ENCODE measurements at places on chromosomes 5 and 9. TPM values are rescaled to one million over a fixed set of nuclear protein-coding genes. Genes with fewer than 3 reads are reported as not detected.
A peak's percentile ranks its signal among the peaks of the same experiment; 100 is the strongest.

GRCh38 chr9:133717113-133718031, 20.8 kb downstream of the SARDH start:
- DNase-seq = no peak

- DNase-seq = no peak
Observed at GRCh38 chr5:32058101-32058500, 116.0 kb downstream of the GOLPH3 start.

- DNase-seq = no peak
Observed at GRCh38 chr5:180140571-180140970, 68.4 kb downstream of the RASGEF1C start.

- no peak for DNase-seq
Observed at GRCh38 chr5:36710039-36710438, 103.6 kb downstream of the SLC1A3 start.

- DNase-seq = no peak
Observed at GRCh38 chr5:140110646-140110957, 3.3 kb upstream of the PURA start.

DNA sequence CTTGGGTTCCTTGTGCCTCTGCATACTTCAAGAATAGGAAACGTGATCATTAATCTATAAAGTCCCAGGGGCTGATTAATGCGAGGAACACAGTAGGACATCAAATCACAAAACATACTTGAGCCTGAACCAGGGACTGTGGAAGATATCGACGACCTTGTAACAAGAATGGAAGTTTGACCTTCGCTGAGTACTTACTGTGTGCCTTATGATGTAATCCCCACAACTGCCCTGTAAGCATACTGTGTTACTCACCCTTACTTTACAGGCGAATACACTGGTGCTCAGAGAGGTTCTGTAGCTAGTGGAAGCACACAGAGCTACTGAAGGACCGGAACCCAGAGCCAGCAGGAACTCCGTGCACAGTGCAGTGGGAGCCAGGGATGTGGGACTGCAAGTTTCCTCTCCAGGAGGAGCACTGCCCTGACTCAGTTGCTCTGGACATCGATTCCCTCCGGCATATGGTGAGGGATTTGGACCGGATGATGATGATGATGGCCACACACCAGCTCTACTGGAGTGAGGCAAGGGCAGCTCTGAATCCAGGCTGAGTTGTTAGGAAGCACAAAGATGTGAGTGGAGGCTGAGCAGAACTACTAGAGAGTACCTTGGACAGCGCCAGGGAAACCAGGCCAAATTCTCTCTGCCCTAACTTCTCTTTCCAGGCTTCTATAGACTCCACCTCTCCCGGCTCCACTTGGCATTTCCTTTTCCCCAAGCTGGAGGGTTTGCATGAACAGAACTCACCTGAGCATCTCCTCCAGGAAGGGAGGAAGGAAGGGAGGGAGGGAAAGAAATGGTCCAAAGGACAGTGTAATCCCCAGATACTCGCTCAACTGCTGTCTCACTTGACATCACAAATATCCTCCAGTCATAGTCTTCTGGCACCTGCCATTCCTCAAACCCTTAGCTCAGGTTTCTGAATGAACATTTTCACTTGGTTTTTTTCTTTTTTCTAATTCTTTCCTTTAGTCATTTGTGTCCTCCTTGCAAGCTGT, 1.5 kb upstream of the GABBR2 start:
- DNase-seq = peak; percentile 78

DNA sequence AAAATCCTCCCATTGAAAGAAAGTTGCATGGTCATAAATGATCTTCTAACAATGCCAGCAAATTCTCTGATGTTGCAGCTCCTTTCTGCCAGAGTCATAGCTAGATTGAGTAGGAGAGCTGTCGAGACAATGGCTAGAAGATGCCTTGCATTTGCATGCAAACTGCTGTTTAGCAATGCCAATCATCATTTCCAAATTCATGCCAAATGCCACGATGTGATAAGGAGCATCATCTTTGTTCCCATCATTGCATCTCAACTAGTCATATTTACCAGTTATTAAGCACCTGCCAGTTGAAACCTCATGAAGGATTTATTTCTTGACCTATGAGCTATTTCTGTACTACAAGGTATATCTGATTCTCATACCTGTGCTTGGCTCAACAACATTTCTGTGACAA, 246.4 kb upstream of the PIK3R1 start:
- peak; percentile 6 for DNase-seq

- DNase-seq = no peak
Observed at GRCh38 chr5:33855396-33855795, 36.4 kb downstream of the ADAMTS12 start.

GRCh38 chr9:89372230-89372816, 54.0 kb downstream of the SECISBP2 start:
- DNase-seq = no peak

DNA sequence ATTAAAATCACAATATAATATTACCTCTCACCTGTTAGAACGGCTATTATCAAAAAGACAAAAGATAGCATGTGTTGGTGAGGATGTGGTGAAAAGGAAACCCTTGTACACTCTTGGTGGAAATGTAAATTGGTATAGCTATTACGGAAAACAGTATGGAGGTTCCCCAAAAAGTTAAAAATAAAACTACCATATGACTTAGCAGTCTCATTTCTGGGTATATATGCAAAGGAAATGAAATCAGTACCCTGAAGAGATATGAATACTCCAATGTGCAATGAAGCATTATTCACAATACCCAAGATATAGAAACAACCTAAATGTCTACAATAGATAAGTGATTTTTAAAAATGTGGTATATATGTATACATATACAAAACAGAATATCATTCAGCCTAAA, 199.9 kb downstream of the SNX18 start:
- DNase-seq = no peak

CTSL gene
- 513 TPM for total RNA-seq

SPATA31A5 gene
- not detected for total RNA-seq

PCDHB6 gene
- not detected for total RNA-seq

RNF183 gene
- total RNA-seq = not detected
